CD4-positive, alpha-beta T cell treated with Interleukin-2 at 100 ng/mL for 4 hours (primary cell): ENCODE measurements at places on chromosomes 1 and 21.

- DNase-seq: no peak
Observed at GRCh38 chr1:35642471-35642955, 1.2 kb upstream of the PSMB2 start.

- no peak for DNase-seq
Observed at GRCh38 chr1:53490351-53490750, 31.2 kb downstream of the DMRTB1 start.

DNA sequence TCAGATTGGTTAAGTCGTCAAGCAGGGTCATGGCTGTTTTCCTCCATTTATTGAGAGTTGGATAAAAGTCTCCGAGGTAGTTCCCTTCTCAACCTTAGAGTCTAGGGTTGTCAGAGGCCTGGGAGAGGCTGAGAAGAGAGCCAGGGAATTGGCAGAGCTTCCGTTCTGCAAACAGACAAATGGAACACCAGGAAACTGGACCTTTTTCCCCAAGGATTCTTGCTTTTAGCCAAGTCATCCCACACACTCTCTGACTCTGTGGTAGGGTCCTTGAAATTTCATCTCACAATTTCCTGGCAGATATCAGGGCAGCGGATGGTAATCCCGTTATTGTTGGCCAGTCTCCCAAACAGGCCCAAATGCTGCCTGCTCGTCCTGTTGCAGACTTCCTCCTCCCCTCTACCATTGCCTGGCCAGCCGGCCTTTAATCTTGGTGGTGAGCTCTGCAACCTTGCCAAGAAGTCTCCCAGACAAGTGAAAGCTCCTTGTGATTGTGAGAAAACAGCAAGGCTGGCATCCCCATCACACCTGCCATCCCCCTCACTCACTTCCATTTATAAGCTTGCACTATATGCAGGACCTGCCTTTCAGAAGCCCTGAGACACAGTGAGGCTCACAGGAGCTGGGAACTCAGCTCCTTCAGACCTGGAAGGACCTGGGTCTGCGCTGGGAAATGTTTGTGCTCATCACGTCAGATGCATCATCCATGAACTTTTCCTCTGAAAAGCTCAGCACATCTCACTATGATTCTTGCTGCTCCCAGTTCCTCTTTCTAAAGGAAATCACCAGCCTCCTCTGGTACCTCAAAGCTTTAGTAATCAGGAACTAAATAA, 13.7 kb upstream of the SRP9 start:
- DNase-seq: no peak

- no peak for DNase-seq
Observed at GRCh38 chr1:12185036-12185917, 18.5 kb downstream of the TNFRSF1B start.

DNA sequence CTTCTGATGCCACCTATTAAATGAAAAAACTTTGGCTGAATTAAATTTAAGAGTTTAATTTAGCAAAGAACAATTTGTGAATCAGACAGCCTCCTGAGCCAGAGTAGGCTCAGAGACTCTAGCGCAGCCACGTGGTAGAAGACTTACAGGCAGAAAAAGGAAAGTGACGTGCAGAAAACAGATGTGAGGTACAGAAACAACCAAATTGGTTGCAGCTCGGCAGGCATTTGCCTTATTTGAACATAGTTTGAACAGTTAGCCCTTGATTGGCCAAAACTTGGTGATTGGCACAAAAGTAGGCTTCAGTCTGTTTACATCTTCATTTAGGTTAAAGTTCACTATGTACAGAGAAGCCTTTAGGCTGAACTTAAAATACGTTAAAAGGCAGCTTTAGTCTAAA, 22.9 kb downstream of the TCP10L start:
- DNase-seq: no peak

DNA sequence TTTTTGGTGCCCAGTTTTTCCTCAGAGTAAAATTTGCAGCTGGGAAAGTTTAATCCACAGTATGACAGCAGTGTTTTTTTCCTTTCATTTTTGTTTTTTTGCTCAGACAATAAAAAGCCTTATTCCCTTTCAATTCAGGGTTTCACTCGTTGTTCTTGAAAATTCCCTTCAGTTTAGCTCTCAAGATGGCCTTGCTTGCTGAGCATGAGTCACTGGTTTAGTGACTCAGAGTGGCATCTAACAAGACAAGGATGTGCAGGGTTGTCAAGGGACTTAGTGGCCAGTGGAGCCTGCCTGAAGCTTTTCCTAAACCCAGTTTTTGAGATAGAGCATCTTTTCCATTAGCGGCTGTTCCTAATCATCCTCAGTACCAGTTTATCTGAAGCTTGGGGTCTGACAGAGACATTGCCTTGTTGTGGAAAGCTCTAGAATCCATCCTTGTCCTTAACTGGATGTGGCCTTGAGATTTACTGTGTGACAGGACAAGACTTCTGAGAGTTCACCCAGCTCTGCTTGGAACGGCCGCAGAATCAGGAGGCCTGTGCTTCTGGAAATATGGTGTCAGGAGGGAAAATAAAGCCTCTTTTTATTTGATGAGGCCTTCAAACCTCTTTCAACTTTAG, 48.4 kb upstream of the DNAJC6 start:
- peak; percentile 16 for DNase-seq

DNA sequence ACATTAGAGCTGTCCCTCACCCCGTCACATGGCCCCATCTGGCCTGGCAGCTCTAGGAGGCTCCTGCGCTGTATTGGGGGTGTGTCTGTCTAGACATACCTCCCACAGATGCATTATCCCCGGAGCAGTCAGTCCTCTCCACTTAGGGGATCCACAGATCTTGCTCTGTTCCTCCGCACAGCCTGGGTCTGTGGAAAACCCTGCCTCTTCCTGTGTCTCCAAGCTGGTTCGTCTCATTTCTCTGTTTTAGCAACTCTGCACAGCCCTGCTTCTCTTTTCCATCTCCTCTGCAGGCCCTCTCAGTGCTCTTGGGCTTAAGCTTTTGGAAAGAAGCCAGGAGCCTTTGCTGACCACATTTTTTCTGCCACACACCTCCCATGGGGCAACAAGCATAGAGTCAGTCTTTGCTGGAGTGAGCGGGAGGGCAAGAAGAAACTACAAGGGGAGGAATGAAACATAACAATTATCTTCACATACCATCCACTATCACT, 241.5 kb downstream of the FOXD2 start:
- DNase-seq: no peak

- DNase-seq: no peak
Observed at GRCh38 chr21:42597487-42598158, 55.8 kb upstream of the PDE9A start.
